ENCODE measurements at places on chromosomes 3 and 15.
A peak's percentile ranks its signal among the peaks of the same experiment; 100 is the strongest.

- H3K4me3 ChIP-seq, result no peak overlapping the region
- H3K27ac ChIP-seq, result no peak overlapping the region
- H3K4me1 ChIP-seq, result no peaks in the 10 kb centered on the region
- no peaks in the 10 kb centered on the region for H3K36me3 ChIP-seq
- no peaks in the 10 kb centered on the region for H3K27me3 ChIP-seq
These were observed 258.4 kb downstream of the XXYLT1 start for GRCh38 chr3:195012571-195012970.

DNA sequence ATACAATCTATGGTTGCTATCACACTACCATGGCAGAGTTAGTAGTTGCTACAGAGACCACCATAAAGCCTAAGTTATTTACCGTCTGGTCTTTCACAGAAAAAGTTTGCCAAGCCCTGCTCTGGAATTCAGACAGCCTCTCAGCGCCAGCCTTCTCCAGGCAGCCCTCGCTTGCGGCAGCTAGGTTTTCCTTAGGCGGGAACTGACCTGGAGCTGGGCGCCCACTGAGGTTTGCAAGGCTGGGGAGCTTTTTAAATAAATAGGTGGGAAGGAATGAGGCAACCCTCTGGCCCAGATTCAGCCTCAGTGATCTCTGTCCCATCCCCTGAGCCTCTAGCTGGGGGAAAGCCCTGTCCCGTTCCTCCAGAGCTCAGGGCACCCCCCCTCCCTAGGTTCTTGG, 1.2 kb downstream of the CTSH start:
- H3K27ac ChIP-seq, result peak overlapping the region; percentile 61
- no peaks in the 10 kb centered on the region for H3K36me3 ChIP-seq
- no peaks in the 10 kb centered on the region for H3K27me3 ChIP-seq
- no peak for DNase-seq

GRCh38 chr3:114928989-114929640, 218.0 kb downstream of the ZBTB20 start:
- H3K27me3 ChIP-seq, result no peaks in the 10 kb centered on the region
- DNase-seq, result no peak
- H3K4me3 ChIP-seq, result no peak overlapping the region
- H3K27ac ChIP-seq, result no peak overlapping the region

DNA sequence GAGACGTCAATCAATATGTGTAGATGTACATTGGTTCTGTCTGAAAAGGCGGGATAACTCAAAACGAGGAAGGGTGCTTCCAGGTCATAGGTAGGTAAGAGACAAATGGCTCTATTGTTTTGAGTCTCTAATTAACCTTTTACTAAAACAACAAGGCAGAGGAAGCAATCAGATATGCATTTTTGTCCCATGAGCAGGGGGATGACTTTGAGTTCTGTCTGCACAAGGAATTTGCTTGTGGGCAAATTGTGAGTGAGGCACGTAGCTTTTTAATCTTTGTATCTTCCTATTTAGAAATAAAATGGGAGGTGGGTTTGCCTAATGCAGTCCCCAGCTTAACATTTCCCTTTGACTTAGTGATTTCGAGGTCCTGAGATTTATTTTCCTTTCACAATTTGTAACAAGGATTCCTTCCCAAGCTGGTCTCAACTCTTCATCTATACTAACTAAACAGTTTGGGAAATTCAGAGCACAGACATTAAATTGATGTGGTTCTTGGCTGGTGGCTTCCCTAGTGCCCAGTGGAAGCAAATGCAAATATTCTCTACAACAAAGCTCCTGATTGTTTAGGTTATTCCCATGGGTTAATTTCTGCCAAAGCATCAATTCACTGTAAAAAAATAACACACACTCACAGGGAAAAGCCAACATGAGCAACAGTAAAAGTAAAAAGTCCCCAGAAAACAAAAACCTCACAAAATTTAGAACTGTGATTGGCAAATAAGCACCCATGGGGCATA, 738.8 kb upstream of the SGO1 start:
- H3K27me3 ChIP-seq, result no peaks in the 10 kb centered on the region
- no peaks in the 10 kb centered on the region for H3K4me1 ChIP-seq
- no peak for DNase-seq
- no peak overlapping the region for H3K27ac ChIP-seq

DNA sequence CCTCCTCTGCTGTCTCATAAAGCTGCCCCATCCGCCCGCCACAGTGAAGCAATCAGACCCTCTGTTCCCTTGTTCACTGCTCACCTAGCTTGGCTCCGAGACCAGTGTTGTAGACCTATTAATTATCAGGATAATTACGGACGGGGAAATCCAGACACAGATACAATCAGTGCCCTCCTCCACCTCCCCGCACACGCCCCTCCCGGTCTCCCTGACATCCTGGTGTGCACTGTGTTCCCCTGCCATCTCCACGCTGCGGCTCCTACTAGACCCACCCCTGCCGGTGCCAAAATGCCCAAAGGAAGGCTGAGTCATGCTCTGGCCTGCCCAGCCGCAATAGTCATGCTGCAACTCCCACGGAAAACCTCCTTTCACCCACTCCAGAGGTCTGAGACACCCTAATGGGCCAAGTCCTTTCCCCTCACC, 277.3 kb upstream of the TLE3 start:
- no peak overlapping the region for H3K27ac ChIP-seq
- no peaks in the 10 kb centered on the region for H3K27me3 ChIP-seq
- no peak for DNase-seq
- no peak overlapping the region for H3K4me3 ChIP-seq
- H3K36me3 ChIP-seq, result no peaks in the 10 kb centered on the region

GRCh38 chr3:34727700-34728099, 911.6 kb upstream of the ARPP21 start:
- H3K27ac ChIP-seq, result no peak overlapping the region
- no peaks in the 10 kb centered on the region for H3K36me3 ChIP-seq
- no peak overlapping the region for H3K4me3 ChIP-seq
- no peaks in the 10 kb centered on the region for H3K4me1 ChIP-seq

- no peak overlapping the region for H3K4me3 ChIP-seq
- DNase-seq, result no peak
- H3K27me3 ChIP-seq, result no peaks in the 10 kb centered on the region
- peaks cover 29% of the 10 kb centered on the region for H3K4me1 ChIP-seq
- H3K27ac ChIP-seq, result no peak overlapping the region
These were observed 3.3 kb upstream of the CEP97 start for GRCh38 chr3:101720851-101721840.

DNA sequence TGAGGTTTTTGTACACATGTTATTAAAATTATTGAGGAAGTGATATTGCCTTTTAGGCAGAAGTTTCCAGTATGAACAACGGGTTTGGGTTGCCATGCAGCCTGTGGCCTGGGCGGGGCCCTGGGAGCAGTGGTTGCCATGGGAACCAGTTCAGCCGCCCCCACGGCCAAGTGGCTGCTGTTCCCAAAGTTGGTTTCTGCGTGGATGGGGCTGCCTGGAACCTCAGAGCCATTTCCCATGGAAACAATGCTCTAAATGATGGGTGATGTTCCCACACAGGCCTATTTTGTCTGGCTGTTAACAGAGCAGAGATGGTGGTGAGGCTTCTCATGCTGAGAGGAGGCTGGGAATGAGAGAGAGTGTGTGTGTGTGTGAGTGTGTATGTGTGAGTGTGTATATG, 19.5 kb downstream of the MRAS start:
- H3K4me1 ChIP-seq, result no peaks in the 10 kb centered on the region
- H3K36me3 ChIP-seq, result no peaks in the 10 kb centered on the region
- H3K27me3 ChIP-seq, result no peaks in the 10 kb centered on the region

GRCh38 chr15:72732516-72732915, 46.5 kb downstream of the BBS4 start:
- peaks cover 6% of the 10 kb centered on the region for H3K36me3 ChIP-seq
- no peak for DNase-seq
- no peaks in the 10 kb centered on the region for H3K4me1 ChIP-seq
- no peaks in the 10 kb centered on the region for H3K27me3 ChIP-seq
- H3K4me3 ChIP-seq, result no peak overlapping the region
- no peak overlapping the region for H3K27ac ChIP-seq

DNA sequence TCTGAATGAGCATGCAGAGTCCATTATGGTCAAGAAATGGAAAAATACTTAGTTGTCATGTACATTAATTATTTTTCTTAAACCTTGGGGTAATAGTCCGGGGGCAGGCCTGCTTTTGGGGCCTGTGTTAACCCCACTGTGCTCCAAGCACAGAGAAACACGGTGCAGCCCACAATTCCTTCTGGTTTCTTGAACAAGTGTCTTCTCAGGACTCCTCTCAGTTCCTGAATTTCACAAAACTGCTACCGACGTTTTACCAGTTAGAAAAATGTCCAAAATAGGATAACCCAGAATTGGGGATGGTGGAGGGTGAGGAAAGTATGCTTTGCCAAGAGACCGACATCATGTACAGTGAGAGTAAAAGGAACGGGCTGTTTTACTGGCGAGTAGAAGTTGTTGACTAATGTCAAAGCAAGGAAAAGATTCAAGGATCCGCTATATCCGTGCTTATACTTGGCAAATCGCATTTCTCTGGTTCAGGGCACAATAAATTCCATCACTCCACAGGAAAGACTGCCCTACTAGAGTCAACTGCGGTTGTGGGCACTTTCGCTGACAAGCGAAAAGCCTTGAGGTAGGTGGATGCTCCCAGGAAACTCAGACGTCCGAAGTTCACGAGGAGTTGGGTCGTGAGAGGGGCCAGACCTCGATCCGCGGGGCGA, 495 bp upstream of the NXPE3 start:
- peak overlapping the region; percentile 80 for H3K27ac ChIP-seq
- peak overlapping the region; percentile 68 for H3K4me3 ChIP-seq
- H3K36me3 ChIP-seq, result peaks cover 3% of the 10 kb centered on the region
- no peak for DNase-seq

GRCh38 chr15:85091990-85092389, 110.3 kb downstream of the PDE8A start:
- peaks cover 6% of the 10 kb centered on the region for H3K36me3 ChIP-seq
- DNase-seq, result no peak
- no peaks in the 10 kb centered on the region for H3K4me1 ChIP-seq
- no peak overlapping the region for H3K4me3 ChIP-seq

DNA sequence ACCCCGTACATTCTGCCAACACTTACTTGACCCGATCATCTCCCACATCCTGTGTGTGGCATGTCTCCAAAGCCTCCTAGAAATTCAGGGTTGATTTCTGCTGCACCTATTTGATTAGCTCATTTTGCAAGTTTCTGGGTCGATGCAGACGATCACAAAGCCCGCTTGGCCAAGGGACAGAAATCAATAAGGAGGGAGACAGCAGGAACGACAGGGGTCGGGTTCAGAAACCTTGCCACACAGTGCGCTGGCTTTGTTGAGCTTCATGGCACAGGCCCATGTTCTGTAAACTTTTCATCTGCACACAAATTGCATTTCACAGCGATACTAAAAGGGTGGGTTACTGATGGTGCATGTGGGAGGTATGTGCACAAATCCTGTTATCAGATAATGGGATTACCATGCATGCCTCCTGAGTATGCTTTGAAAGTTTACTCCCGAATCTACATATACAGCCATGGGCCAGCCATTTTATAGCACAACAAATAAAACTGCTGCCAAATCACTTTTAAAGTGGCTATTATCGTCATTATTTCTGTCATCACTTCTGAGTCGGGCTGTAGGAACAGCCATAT, 95.9 kb upstream of the ATP11B start:
- no peak for DNase-seq
- H3K27ac ChIP-seq, result no peak overlapping the region
- H3K4me3 ChIP-seq, result no peak overlapping the region
- H3K36me3 ChIP-seq, result no peaks in the 10 kb centered on the region
- H3K4me1 ChIP-seq, result no peaks in the 10 kb centered on the region

GRCh38 chr15:49223536-49224274, 53.7 kb downstream of the GALK2 start:
- no peaks in the 10 kb centered on the region for H3K36me3 ChIP-seq
- no peaks in the 10 kb centered on the region for H3K27me3 ChIP-seq
- no peak overlapping the region for H3K4me3 ChIP-seq
- no peaks in the 10 kb centered on the region for H3K4me1 ChIP-seq
- no peak overlapping the region for H3K27ac ChIP-seq
- no peak for DNase-seq

DNA sequence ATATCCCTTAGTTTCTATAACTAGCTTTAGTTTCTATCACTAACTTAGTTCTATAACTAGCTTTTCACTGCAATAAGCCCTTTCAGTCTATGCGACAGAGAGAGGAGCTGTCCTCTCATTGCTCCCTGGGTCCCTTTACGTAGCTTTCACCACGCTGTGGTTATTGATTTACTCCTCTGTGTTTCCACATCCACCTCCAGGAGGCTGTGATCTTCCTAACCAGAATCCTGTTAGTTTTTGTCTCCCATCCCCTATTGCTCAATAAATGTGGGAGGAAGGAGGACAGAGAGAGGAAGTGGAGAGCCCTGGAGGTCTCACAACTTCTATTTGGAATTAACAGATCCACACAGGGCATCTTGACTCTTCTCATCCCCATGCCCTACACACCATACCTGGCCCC, 1036.1 kb downstream of the MCTP2 start:
- no peak overlapping the region for H3K4me3 ChIP-seq
- H3K36me3 ChIP-seq, result no peaks in the 10 kb centered on the region
- H3K27me3 ChIP-seq, result no peaks in the 10 kb centered on the region
- H3K4me1 ChIP-seq, result no peaks in the 10 kb centered on the region

DNA sequence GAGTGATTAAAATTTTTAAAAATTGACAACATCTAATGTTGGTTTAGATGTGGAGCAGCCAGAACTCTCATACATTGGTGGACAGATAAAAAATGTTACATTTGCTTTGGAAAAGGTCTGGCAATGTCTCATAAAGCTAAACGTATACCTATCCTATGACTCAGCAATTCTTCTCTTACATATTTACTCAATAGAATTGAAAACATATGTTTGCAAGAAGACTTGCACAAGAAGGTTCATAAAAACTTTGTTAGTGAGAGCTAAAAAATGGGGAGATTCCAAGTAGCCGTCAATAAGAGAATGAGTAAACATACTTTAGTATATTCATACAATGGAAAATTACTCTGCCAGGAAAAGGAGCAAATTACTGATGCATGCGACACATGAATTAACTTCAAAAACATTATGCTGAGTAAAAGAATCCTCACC, 30.0 kb downstream of the MASP1 start:
- no peaks in the 10 kb centered on the region for H3K27me3 ChIP-seq
- no peak overlapping the region for H3K4me3 ChIP-seq
- no peaks in the 10 kb centered on the region for H3K36me3 ChIP-seq
- no peak for DNase-seq
- H3K27ac ChIP-seq, result no peak overlapping the region
- H3K4me1 ChIP-seq, result no peaks in the 10 kb centered on the region

- H3K4me3 ChIP-seq, result no peak overlapping the region
- H3K27me3 ChIP-seq, result no peaks in the 10 kb centered on the region
- no peak for DNase-seq
- H3K36me3 ChIP-seq, result no peaks in the 10 kb centered on the region
These were observed 50.5 kb downstream of the IL5RA start for GRCh38 chr3:3059645-3060044.

- peaks cover 7% of the 10 kb centered on the region for H3K27me3 ChIP-seq
- H3K4me1 ChIP-seq, result no peaks in the 10 kb centered on the region
- H3K36me3 ChIP-seq, result no peaks in the 10 kb centered on the region
These were observed 98.9 kb upstream of the TJP1 start for GRCh38 chr15:29921130-29921601.

DNA sequence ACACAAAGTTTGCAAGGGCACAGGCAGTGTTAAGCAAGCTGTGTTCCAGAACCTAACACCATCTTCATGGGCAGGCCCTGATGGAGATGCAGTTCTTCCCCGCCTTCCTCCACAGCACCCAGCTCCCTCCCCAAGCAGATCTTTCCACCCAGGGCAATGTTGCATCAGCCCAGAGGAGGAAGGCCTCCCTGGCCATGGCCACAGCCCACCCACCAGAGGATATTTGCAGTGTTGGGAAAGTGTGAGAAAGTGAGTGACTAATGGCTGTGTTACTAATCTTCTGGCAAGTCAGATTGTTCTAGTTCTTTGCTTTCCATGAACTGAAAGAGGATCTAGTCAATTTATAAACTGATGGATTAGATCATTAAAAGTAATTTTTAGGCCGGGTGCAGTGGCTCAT, 42.0 kb upstream of the ATP10A start:
- no peaks in the 10 kb centered on the region for H3K4me1 ChIP-seq
- DNase-seq, result no peak
- H3K27ac ChIP-seq, result no peak overlapping the region
- no peaks in the 10 kb centered on the region for H3K27me3 ChIP-seq
- no peak overlapping the region for H3K4me3 ChIP-seq
- no peaks in the 10 kb centered on the region for H3K36me3 ChIP-seq

All from CD8-positive, alpha-beta memory T cell (primary cell).